ENCODE measurements at places on chromosomes 16 and 17.

DNA sequence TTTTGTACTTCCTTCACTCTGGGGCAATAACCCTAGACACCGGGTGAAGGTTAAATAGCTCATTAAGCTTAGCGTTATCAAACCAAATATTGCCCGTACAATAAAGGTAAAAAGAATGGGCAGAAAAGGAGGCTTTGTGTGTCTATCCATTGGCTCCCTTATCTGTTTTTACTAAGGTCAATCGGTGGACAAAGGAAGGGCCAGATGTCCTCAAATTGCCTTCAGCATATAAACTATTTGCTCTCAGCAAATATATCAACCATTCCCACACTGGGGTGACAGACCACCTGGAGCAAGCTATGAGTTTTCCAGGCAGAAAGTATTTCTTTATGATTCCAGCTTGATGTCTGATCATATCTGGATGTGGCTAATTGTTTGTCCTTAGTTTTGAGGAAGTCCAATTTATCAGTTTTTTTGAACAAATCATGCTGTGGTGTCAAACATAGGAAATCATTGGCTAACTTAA is 25.3 kb upstream of the WIPI1 start:
- no peak for DNase-seq

DNA sequence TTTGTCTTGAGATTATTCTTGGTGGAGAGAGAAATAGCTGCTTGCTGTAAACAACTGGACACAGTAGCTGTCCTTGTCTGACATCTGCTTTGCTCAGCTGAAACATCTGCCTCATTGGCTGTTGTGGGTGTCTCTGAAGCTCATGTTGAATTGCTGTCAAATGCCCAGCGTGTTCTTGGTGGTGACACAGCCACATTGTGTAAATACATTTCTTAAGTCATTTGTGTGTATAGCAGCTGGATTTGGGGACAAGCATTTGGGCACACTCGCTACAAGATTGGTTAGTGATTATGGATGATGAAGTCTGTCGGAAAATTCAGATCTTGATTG is 5.3 kb downstream of the FAM234A start:
- DNase-seq: peak; percentile 29

- DNase-seq: no peak
Measured at GRCh38 chr17:40540448-40540847, 24.8 kb downstream of the CCR7 start.

DNA sequence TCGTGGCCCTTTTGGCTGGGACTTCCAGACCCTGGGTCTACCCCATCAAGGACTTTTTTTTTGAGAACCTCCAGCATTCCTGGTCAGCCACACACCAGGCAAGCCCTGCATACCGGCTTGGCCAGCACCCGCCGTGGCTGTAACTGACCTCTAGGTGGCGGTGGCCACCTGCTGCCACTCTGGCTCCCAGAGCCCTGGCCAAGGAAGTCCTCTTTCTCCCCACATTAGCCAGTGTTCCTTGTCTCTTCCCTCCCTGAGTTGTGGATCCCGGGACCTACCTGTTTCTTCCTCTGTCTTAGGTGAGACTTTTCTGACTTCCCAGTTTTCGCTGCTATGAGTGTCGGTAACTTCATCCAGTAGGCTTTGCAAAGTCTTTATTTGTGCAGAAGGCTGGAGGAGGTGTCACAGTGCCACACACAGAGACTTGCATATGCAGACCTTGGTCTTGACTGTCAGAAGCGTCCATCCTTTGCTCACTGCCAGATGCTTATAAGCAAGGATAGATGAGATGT is 348.3 kb downstream of the CPPED1 start:
- DNase-seq: peak; percentile 20

DNA sequence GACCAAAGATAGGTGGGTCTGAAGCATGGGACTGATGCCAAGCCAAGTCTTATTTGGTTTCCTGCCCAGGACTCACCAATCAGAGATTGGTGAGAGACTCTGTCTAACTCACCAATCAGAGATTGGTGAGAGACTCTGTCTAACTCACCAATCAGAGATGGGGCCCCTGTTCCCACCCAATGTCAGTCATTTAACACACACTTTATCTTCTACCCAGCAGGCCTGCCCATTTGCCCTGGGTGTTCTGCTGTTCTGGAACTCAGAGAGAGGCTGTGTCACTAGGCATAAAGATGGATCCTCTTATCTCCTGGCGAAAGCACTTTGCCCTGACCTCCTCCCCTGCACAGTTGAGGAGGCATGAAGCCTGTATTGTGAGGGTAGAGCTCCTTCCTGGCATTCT is 5.4 kb upstream of the RHOT1 start:
- no peak for DNase-seq

GRCh38 chr16:58026705-58027160 is 1.2 kb downstream of the MMP15 start:
- DNase-seq: no peak

DNA sequence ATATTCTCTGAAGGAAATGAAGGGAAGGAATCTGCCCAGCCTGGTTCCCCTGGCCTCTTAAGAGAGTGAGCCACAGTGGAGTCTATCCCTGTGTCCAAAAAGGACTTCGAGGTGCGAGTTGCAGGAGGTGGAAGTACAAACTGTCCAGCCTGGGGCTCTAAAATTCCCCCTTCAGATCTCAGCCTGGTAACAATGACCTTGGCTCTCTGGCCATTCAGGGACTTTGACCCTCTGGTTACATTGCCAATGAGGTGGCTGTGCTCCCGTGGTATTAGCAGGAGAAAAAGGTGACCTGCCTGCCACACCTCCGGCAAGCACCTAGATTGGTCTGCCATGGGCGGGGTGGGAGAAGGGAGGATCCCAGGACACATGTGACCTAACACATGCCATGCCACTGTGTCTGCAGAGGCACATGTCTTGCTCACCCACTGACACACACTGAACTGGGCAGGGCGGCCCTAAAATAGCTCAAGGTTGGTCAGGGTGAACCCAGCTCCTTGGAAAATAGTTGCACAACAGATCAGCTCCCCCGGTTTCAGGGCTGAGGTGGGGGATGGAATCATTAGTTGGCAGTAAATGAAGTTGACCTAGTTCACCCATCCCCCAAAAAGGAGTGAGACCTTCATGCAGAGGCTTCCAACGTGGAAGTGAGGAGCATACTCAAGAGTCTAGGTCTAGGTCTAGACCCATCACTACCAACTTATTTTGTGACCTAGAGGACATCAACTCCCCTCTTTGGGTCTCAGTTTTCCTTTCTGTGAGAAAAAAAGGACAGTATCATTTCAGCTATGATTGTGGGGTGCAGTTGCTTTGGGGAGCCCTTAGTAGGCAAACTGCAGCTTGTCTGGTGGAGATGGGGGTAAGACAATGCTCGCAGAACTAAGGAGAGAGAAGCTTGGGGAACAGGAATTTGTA is 2.2 kb downstream of the NR1D1 start:
- no peak for DNase-seq

GRCh38 chr16:83554096-83554495 is 253.7 kb upstream of the HSBP1 start:
- no peak for DNase-seq

DNA sequence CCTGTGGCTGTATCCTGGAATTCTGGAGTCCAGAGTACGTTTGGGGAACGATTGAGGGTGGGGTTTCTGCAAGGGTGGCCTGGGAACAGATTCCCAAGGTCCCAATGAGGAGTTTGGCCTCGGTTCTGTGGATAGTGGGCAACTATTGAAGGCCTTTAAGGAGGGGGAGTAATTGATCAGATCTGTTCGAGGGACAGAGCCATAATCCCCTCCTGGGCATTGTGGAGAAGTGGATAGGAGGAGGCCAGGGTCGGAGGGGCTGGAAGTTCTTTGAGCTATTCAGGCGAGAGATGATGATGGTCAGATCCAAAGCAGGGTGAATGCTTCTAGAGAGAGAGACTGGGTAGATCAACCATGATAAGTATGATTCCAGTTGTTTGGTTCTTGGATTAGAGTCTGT is 173.4 kb downstream of the SNX29 start:
- no peak for DNase-seq

DNA sequence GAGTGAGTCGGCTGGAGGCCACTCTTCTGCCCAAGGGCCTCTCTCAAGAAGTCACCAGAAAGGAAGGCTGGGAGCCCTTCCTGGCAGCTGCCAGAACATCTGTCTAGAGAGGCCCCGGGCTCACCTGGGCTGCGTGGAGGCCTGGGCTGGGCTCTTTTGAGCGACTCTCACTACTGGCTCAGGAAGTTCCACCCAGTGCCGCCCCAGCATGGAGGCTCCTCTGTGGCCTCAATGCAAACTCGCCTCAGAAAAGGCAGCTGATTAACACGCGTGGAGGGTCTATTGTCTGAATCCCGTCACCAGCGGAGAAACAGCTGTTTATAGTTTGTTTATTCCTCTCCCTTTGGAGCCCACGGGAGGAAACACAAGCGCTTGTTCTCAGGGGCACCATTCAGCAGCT is 25.3 kb downstream of the XYLT1 start:
- DNase-seq: no peak

GRCh38 chr17:82414548-82415281 is 3.4 kb upstream of the HEXD start:
- peak; percentile 46 for DNase-seq

DNA sequence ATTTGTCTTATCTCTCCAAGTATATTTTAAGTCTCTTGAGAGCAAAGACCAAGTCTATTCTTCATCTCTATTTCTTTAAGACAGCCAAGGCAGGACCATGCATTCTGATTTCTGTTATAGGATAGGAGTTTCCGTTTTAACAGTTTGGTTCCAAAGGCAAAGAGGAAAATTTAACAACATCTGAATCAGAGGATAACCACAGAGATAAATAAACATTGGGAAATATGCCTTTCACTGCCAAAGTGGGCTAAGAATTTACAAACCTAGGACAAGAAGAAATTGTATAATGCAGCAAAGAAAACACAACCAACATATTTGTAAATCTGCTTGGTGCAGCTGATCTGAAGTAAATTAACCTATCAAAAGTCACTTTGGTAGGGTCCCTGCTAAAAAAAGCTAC is 37.7 kb downstream of the USP32 start:
- DNase-seq: no peak

DNA sequence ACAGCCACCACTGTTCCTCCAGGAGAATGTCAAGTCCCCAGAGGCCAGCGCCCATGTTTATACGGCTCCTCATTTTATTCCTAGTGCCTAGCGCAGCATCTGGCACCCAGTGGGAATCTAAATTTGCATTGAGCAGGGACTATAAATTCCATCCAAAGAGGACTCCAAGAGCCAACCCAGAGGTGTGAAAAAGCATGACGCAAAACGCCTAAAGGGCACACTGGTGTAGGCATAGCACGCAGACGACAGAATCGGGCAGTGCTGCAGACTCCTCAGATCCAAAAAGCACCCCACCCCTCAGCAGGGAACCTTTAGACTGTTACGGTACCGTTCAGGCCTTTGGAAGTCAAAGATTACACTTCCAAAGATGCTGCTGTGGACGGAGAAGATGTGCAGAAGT is 19.5 kb downstream of the TEKT5 start:
- no peak for DNase-seq

GRCh38 chr17:19590912-19591551 is 57.4 kb downstream of the SLC47A1 start:
- no peak for DNase-seq

- DNase-seq: no peak
Measured at GRCh38 chr17:45824901-45825492, 19.7 kb upstream of the SPPL2C start.

DNA sequence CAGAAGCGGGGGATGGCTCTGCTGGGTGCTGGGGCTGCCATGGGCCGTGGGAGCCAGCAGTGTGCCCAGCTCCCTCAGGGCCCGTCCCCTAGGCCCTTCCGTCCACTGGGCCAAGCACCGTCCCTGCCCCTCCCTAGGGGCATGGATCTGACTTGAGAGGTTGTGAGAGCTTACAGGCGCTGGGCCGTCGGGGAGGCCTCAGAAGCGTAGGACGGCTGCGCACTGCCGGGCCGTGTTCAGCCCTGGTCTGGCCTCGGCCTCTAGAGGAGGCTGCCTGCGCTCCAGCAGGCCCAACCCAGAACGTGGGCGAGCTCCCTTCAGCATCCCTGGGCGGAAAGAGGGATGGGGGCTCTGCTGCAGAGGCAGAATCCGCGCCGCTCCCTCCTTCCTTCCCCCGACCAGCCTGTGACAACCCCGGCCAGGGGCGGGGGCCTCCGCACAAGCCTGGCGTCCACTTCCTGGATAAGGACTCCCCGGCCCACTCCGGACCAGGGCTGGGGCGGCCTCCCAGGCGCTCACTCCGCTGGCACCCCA is 685 bp upstream of the MPG start:
- peak; percentile 52 for DNase-seq

DNA sequence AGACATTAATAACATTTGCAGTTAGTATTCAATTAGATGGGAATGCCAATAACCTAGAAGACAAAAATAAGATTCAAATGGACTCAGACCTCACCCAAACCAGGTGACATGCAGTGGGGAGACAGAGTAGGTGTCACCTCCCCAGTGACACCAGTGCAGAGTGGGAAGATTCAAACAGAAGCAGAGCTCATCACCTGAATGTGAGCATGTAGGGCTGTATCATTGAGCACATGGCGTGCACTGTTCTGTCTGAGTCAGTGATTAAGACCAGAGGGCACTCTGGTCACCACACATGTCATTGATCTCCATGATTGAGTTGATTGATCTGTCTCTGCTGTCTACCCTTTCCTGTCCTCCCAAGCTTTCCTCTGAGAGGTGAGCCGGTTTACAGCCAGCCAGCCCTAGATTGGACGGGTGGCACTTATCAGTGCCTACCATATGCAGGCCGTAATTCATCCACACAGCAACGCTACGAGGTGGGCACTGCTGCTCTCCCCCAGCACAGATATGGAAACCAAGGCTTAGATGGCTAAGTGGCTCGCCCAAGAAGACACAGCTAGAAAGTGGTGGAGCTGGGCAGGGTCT is 34.0 kb downstream of the RHBDL3 start:
- no peak for DNase-seq

DNA sequence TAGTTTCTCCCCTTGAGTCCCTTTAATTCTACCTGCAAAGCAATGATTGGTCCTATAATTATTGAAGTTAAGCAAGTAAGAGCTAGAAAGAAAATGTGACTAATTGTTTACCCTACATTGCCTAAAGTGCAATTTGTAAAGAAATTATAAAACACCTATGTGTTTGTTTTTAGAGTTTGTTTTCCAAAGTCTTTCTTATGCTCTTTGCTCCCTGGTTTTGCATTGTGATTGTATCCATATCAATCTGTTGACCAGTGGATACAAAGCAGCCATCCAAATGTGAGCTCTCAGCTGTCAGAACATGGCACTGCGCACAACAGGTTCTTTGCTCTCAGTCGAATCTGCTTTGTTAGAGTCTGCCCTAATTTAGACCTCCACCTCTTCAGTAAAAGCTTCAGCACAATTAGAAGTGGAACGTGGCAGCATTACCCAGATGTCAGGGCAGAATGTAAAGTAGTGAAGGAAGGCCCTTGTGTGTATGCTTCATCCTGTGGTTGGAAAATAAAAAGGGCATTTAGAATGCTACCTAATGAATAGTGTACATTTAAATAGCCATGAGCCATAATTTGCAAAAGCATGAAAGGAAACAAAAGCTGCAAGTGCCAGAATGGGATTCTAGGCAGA is 70.5 kb downstream of the AATF start:
- DNase-seq: peak; percentile 64

DNA sequence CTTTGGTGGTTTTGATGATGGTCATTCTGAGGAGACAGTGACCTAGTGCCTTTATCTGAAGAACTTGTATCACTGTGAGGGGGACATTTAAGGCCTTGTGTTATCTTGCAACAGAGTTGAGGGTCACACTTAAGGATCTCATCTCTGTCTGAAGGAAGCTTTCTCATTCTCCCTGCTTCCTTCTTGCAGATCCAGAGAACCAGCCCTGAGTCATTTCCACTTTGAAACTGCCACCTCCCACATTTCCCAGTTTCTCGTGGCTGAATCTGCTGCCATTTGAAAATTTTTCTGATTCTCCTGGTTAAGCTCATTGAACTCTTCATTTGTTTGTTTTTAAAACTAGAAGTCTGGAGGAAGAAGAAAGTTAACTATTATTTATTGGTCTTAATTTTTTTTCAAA is 190.2 kb upstream of the CDH11 start:
- no peak for DNase-seq

- no peak for DNase-seq
Measured at GRCh38 chr16:86868070-86868469, 289.7 kb downstream of the FOXL1 start.

Measured in foreskin melanocyte (primary cell).